Endothelial cell of umbilical vein (primary cell): ENCODE measurements at places on chromosomes 4 and X. TPM values are rescaled to one million over a fixed set of nuclear protein-coding genes. Genes with fewer than 3 reads are reported as not detected.
A peak's percentile ranks its signal among the peaks of the same experiment; 100 is the strongest.

- no peak for DNase-seq
Observed at GRCh38 chrX:118143578-118143977, 27.0 kb upstream of the KLHL13 start.

Gene LEF1
- not detected in 2 replicates for polyA plus RNA-seq

GRCh38 chr4:61933527-61933926, 733.4 kb downstream of the ADGRL3 start:
- no peak for DNase-seq

Gene SLC38A5
- 21.6 and 24.1 TPM in 2 replicates for polyA plus RNA-seq

Gene PNMA5
- not detected in 2 replicates for polyA plus RNA-seq

Gene CEP135
- 1.6 and 2.8 TPM in 2 replicates for polyA plus RNA-seq

Gene PRRG1
- 46.3 TPM in 2 replicates for polyA plus RNA-seq

GRCh38 chr4:7156328-7156727, 36.0 kb upstream of the SORCS2 start:
- no peak for DNase-seq

Gene CT47C1
- polyA plus RNA-seq: not detected in 2 replicates

Gene MFSD8
- 8.9 and 11.5 TPM in 2 replicates for polyA plus RNA-seq

GRCh38 chr4:51870441-51871188, 27.7 kb downstream of the DCUN1D4 start:
- DNase-seq: no peak

Gene ACTRT1
- polyA plus RNA-seq: not detected in 2 replicates

Gene DRD5
- not detected in 2 replicates for polyA plus RNA-seq

DNA sequence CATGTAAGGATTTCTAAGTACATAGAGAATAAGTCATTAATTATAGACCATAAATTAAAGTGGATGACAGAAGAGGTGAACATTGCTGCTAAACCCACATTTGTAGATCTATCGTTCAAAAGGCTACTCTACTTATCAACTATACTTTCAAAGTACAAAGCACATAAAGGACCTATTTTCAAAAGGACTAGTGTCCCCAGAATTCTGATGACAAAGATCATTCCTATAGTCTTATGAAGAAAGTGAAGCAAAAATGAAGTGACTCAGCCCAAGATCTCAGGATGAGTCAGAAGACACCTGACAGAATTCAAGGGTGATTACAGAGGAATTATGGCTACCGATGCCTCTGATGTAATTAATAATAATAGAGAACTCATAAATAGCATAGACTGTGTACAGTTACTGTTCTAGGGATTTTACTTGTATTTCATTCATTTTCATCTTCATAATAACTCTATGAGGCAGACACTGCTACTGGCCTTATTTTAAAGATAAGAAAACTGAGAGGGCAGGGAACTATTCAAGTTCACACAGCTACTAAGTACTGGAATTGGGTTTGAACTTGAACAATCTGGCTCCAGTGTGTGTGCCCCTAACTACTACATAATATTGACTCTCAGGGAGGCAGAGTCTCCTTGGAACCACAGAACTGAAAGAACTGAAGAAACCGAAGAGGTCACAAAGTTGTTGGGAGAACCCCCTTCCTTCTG, 17.1 kb downstream of the USP46 start:
- DNase-seq: peak; percentile 66

DNA sequence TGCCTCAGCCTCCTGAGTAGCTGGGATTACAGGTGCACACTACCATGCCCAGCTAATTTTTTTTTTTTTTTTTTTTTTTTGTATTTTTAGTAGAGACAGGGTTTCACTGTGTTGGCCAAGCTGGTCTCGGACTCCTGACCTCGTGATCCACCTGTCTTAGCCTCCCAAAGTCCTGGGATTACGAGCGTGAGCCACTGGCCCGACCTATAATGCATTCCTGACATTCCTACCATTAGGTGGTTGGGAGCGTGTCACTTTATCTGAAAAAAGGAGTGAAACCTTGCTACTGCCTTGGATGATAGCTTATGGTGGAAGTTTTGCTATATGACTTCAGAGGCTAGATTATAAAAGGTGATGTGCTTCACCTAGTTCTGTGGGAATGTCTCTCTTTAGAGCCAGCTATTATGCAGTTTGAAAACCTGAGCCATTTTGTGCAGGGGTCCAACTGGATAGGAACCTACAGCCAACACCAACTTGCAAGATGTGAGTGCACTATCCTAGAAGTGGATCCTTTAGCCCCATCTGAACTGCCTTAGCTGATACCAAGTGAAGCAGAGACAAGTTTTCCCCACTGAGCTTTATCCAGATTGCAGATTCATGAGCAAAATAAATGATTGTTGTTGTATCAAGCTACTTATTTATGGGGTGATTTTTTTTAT, 29.8 kb upstream of the EMCN start:
- no peak for DNase-seq

- DNase-seq: peak; percentile 91
Observed at GRCh38 chr4:98522636-98523395, 135.6 kb downstream of the TSPAN5 start.
